ENCODE measurements at places on chromosomes 13 and 19.
A peak's percentile ranks its signal among the peaks of the same experiment; 100 is the strongest.

GRCh38 chr13:43140985-43141384 is 117.6 kb downstream of the DNAJC15 start:
- no peak for DNase-seq

DNA sequence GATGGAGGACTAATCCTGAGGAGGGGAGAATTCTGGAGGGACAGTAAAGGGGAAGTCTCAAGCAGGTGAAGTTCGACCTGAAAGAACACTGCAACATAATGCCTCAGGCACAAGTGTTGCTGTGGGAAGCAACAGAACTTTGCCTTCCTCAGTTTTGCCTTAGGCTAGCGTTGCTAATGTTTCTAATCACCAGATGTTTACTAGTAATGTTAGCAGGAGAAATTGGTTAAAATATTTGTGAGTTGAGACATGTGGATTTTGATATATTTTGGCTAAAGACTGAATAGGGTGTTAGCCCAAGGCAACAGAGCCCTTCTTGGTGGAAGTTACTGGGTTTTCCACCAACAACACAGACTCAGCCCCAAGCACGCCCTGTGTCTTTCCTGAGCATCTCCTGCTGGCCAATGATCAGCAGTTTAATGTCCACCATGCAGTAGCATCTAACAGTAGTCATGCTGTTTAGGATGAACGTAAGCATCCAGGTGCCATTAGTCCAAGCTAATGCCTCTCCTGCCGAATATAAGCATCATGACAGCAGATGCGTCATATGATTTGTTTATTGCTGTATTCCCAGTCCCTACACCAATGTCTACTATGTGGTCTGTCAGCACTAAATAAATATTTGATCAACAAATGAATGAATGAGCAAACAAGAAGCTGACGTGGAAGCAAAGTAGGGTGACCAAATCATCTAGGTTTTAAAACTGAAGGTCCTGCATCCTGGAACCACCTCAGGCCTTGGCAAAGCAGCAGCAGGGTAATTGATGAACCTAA is 511.9 kb upstream of the HTR2A start:
- DNase-seq: no peak

DNA sequence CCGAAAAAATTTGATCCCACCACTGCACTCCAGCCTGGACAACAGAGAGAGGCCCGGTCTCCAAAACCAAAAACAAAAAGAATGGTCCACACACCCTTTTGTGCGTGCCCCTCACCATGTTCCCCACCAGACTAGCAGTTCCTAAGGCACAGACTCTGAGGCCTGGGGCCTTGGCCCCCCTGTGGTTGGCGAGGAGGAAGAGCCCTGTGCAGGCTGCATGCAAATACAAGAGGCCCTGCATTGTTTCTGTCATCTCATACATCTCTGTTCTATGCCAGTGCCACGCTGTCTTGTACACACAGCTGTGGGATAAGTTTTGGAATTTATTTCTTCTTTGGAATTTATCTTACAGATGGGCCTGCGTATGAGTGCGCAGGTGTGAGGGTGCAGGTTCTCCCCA is 4.7 kb upstream of the YJEFN3 start:
- no peak for DNase-seq

GRCh38 chr13:38899571-38899970 is 91.1 kb downstream of the STOML3 start:
- no peak for DNase-seq

GRCh38 chr19:37942516-37942902 is 35.5 kb downstream of the SIPA1L3 start:
- DNase-seq: no peak

DNA sequence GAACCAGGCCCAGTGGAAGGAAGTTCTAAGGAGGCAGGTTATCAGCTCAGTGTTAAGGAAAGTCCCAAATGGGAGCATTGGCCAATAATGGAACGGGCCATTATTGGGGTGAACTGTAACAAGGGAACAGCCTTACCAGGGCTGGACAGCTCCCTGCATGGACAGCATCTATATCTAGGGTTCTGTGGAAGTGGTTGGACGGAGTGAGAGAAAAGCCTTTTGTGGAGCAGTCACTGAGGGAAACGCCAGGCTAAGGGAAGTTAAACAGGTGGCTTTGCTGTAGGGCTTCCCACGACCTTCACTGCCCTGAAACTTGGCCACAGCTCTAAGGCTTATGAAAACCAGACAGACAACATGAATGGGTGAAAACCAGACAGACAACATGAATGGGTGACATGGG is 17.0 kb downstream of the POU2F2 start:
- DNase-seq: peak; percentile 27

DNA sequence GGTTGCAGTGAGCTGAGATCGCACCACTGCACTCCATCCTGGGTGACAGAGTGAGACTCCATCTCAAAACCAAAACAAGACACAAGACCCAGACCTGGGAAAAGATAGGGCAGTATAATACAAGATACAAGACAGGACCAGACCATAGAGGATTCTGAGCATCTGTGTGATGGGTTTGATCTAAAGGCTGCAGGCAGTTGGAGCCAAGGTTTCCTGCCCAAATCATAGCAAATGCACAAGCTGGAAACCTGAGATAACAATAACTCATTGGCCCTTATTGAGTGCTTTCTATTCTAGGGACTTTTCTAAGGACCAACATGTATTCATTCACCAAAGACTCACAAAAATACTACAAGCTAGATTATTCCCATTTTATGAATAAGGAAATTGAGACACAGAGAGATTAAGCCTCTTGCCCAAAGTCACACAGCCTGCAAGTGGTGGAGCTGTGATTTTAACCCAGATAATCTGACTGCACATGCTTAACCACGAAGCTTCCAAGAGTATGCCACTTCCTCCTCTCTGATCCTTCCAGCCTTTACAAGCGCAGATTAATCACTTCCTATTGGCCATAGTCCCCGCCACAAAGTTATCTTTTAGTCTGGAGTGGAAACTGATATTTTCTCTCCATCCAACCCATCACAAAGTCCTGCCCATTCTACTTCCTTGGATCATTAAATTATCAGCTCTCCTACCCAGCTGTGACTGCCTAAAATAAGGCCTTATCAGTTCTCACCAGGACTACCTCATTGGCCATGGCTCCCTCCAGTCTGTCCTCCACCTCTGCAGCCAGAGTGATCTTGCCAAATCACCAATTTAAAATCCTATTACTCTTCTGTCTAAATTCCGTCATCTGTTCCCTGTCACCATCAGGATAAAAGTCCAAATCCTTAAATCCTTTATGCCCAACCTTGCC is 147.2 kb downstream of the FLT1 start:
- DNase-seq: no peak

GRCh38 chr19:9323557-9323918 is 441 bp upstream of the ZNF559 start:
- peak; percentile 78 for DNase-seq

DNA sequence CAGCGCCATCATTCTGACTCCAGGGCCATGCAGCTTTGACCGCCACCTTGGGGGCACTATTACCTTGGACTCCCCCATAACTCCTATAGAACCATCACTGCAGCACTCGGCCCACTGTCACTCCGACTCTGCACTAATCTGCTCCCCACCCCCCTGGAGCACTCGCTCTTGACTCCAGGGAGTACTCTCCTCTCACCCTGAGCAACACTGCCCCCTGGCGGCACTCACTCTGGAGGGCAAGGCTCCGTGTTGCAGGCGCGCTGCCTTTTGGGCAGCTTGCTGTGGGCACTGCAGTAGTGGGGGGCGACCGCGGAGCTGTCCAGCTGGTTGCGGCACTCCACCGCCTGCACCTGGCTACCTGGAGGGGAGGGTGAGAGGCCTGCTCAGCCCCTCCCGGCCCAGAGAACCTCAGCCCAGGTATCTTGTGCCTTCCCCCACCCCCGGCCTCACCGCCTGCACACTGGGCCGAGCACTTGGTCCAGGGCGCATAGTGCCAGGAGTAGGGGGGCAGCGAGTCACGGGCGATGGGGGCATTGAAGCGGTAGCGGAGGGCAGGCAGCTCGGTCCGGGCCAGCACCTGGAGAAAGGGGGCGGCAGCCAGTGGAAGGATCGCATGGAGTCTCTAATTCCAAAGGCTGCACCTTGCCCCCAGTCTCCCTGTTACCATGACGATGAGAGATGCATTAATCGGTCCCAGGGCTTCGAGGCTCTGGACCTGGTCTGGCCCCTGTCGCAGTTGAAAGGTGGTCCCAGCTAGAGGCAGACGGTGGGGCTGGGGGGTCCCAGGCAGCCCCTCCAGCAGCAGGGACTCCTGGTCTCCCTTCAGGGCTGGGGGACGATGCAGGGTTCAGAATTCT is 8.9 kb upstream of the MYO1F start:
- peak; percentile 47 for DNase-seq

GRCh38 chr19:16627193-16627927 is 644 bp downstream of the MED26 start:
- DNase-seq: no peak

- DNase-seq: no peak
Measured at GRCh38 chr19:43286096-43286495, 16.8 kb upstream of the PSG9 start.

GRCh38 chr13:27483421-27483820 is 33.1 kb upstream of the MTIF3 start:
- no peak for DNase-seq

- DNase-seq: peak; percentile 36
Measured at GRCh38 chr19:11699931-11700794, 38.6 kb downstream of the ZNF823 start.

- DNase-seq: peak; percentile 74
Measured at GRCh38 chr19:17996826-17997316, 11.1 kb upstream of the ARRDC2 start.

DNA sequence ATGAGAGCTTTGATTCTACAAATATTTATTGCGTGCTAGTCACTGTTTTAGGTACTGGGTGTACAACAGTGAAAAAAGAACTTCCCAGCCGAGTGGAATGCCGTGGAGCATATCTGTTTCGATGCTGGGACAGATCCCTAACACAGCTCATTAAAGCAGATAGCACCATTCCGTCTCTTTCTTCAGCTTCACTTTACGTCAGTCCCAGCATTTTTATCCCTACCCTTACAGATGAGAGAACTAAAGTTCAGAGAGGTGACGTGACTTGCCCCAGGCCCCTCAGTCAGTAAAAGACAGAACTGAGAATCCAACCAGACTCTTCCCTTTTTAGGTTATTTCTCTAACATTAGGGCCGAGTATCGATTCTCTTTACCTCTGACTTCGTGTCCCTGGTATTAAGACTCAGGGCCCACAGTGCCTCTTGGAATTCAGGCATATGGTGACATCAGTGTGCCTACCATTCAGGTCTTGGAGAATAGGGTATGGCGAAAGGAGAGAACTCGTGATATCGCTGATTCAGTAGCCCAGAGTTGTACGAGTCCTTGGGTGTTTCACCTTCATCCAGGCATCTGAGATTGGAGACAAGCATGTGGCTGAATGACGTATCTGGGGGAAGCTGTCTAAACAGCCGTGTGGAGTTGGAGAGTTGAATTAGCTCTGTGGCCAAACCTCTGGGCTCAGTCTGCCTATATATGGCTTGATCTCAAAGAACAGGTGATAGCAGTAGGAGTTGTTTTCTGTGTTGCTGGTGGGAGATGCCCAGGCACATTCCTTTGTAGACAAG is 27.1 kb downstream of the ACTN4 start:
- peak; percentile 51 for DNase-seq

- DNase-seq: no peak
Measured at GRCh38 chr19:57025491-57025890, 94.3 kb upstream of the USP29 start.

DNA sequence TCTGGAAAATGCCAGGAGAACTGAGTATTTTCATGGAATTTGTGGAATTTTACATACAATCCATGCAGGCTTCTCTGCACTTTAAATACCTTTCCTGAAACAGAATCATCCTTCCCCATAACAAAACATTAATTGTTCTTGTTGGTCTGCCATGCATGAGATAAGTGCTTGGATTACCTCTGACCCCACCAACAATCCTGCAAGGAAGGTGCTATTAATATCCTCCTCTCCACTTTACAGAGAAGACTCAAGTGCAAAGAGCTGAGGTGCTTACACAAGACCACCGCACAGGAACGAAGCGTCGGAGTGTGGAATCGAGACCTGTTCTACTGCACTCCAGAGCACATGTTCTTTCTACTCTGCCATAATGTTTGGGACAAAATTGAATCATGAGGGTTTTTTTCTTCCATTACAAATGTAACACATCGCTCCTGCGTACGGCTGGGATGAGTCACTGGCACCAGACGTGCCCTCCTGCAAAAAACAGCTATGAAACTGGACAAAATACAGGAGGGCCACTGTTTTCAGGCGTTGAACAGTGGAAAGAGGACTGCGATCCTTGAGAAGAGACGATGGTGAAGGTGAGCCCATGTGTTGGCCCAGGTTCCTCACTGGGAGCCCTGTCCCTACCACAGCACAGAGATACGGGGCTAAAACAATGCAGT is 12.9 kb upstream of the LRRC4B start:
- DNase-seq: no peak

DNA sequence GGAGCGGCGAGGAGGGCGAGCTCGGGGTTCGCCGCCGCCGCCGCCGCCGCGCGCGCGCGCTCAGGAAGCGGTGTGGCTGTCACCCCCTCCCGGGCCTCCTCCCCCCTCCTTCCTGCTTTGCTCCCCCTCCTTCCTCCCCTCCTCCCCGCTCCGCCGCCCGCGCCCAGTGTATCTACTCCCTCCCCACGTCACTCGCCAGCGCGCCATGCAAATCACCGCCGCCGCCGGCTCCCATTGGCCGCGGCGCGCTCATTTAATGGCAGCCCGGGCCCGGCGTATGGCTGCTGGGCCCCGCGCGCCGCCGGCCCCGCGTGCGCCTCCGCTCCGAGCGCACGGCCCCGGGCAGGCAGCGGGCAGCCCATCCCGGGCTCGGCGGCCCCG is 335 bp upstream of the SOX1 start:
- peak; percentile 21 for DNase-seq

DNA sequence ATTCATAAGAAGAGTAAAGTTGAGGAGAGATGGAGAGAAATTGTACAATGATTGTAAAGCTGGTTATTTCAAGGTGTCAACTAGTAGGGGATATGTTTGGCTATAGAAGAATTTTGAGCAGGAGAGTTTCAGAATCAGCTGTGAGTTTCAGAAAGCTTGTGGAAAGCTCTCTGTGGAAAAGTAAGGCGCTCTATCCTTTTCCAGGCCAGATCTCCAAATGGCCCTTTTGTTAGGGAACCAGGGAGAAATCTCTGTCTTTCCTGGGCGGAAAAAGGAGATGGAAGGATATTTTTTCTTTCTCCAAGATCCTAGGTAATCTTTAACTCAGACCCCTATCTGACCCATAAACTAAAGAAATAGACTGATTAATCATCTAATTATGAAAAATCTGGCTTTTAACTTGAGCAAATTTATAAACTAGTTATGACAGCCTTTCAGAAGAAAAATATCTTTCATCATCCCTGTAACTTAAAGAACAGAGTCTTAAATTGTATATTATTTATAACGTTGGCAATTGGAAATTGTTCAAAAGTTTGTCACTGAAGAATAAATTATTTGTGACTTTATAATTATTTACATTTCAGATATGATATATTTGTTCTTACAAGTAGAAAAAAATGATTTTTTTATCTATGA is 34.5 kb downstream of the SPRY2 start:
- DNase-seq: no peak

Data from fibroblast of skin of scalp (primary cell).